Progenitor cell of endocrine pancreas (in vitro differentiated cells): ENCODE measurements at places on chromosomes 12 and 14. TPM values are rescaled to one million over a fixed set of nuclear protein-coding genes. Genes with fewer than 3 reads are reported as not detected.
A peak's percentile ranks its signal among the peaks of the same experiment; 100 is the strongest.

DNA sequence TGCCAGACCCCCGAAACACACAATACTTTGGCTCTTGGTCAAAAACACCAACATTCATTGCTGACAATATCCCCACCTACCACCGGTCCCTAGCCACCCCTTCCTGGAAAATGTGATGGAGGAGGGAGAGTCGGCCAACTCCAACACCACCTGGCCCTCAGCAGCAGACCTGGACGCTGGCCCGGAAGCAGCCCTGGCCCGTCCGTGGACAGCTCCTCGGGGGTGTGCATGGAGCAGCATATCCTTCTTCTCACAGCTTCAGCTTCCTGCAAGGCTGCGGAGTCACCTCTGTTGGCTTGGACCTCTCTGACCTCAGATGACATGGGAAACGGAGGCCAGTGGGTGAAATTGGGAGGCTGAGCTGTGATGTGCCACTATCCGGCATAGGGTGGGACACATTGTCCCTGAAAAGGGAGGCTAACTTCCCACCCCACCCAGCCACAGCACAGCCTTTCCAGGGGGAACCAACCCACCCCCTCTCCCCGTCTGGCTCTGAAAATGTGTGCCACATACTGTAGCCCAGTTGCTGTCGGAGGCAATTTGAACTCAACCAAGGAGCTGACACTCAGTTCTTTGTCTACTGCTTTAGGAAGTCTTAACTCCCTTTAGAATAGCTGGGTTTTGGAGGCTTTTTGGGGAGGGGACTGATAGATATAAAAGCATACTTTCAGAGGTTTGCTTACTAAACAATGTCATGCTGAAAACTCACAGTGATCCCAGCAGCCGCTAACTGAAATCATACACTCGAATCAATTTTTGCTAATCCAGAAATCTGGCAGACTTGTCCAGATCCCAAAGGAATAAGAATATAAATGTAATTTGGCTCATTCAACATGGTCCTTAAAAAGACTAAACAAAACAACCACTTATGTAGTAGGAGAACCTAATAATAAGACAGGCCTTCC is 43.1 kb upstream of the LTA4H start:
- H3K36me3 ChIP-seq = no peaks in the 10 kb centered on the region
- no peak overlapping the region for H3K27ac ChIP-seq
- H3K4me3 ChIP-seq = no peak overlapping the region
- no peak for DNase-seq
- no peaks in the 10 kb centered on the region for H3K4me1 ChIP-seq

The BBS10 gene
- total RNA-seq = 12.7 and 12.9 TPM in 2 replicates

The ADAMTS20 gene
- 0.19 and 0.33 TPM in 2 replicates for total RNA-seq

- no peaks in the 10 kb centered on the region for H3K36me3 ChIP-seq
- no peak overlapping the region for H3K27ac ChIP-seq
- no peak overlapping the region for H3K4me3 ChIP-seq
- H3K27me3 ChIP-seq = no peaks in the 10 kb centered on the region
Measured at GRCh38 chr12:28781671-28782652, 367.1 kb upstream of the FAR2 start.

DNA sequence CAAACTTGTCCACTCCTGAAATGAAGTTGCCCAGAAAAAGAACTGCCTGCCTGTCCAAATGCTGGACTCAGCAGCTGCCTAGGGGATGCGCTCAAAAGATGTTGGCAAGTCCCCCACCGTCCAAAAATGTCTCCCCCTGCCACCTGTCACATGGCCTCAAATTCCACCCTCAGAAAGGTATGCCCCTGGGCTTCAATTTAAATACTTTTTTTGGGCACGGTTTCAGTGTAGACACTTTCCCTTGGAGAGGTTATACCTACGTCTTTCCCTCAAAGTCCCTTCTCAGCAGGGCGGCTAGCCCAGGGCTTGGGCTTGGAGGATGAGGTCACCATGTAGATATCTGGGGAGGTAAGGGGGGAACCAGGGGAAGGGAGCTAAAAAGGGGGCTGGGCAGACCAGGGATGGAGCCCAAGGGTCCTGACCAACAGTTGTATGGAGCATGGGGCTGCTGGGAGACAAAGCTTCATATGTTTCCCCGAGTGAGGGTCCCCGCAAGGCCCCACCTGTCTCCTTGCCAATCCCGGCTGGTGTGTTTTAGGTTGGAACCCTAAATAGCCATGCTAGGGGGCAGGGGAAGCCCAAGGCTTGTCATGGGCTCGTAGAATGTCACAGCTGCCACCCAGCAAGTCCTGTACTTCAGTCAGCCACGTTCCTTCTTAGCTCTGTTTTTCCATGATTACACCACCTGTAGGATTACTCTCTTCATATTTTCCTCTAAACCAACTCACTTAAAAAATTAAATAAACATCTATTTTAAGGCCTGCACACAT is 131.2 kb upstream of the TBX3 start:
- peaks cover 9% of the 10 kb centered on the region for H3K4me1 ChIP-seq
- H3K27ac ChIP-seq = no peak overlapping the region
- H3K27me3 ChIP-seq = peaks cover 8% of the 10 kb centered on the region
- H3K4me3 ChIP-seq = no peak overlapping the region
- H3K36me3 ChIP-seq = no peaks in the 10 kb centered on the region
- no peak for DNase-seq

The PABPN1 gene
- total RNA-seq = 318 and 338 TPM in 2 replicates

DNA sequence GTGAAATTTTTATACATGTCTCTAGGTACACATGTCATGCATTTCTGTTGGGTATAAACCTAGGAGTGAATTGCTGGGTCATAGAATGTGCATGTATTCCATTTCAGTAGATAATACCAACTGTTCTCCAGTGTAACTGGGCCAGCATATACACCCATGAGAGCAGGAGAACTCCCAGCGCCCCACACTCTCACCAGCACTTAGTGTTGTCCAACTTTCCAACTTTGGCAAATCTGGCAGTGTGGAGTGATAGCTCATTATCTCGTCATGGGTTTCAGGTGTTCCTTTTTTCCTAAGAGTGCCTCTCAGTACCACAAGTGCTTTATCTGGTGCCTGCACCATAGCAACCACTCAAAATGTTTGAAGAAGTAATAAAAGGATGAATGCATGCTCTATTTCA is 40.1 kb downstream of the NGB start:
- H3K4me3 ChIP-seq = no peak overlapping the region
- no peak overlapping the region for H3K27ac ChIP-seq
- H3K4me1 ChIP-seq = no peaks in the 10 kb centered on the region

DNA sequence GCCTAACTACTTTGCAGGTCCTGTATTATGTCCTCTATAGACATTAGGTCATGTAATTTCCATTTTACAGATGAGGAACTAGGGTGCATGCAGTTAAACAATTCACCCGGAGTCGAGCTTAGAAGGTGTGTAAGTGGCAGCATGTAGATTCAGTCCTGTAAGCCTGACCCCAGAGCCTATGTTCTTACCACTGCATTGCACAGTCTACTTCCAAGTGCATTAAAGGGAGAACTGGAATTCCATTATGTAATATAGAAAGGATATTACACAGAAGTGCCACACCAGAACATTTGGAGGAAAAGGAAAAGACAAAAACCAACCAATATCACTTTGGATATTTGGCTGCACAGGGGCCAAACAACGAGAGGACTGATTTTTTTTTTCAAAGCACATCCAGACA is 1.2 kb downstream of the GLT8D2 start:
- no peaks in the 10 kb centered on the region for H3K36me3 ChIP-seq
- no peak for DNase-seq
- no peak overlapping the region for H3K27ac ChIP-seq
- H3K27me3 ChIP-seq = peaks cover 56% of the 10 kb centered on the region
- no peak overlapping the region for H3K4me3 ChIP-seq
- peaks cover 6% of the 10 kb centered on the region for H3K4me1 ChIP-seq

DNA sequence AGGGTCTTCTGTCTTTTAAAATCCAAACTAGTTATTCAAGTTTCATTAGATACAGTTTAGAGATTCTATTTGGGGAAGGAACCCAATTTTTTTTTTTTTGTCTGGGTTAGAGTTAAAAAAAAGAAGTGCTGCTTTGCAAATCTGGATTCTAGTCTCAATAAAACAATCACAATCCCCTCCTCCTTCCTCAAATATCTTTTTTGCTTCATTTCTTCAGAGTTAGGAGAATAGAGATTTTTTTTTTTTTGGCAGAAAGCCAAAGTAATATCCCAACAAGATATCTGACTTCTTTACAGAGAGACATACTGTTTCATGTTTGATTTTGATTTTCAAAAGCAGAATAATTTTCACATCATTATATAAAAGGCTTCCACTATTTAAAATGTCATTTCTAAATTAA is 201.9 kb downstream of the FOXN3 start:
- peaks cover 15% of the 10 kb centered on the region for H3K4me1 ChIP-seq
- no peak overlapping the region for H3K4me3 ChIP-seq
- no peak overlapping the region for H3K27ac ChIP-seq
- no peak for DNase-seq
- H3K27me3 ChIP-seq = peaks cover 62% of the 10 kb centered on the region
- H3K36me3 ChIP-seq = peaks cover 3% of the 10 kb centered on the region

GRCh38 chr12:4138051-4138450 is 135.5 kb upstream of the CCND2 start:
- no peak overlapping the region for H3K4me3 ChIP-seq
- DNase-seq = no peak
- no peak overlapping the region for H3K27ac ChIP-seq

- H3K27ac ChIP-seq = no peak overlapping the region
- peaks cover 64% of the 10 kb centered on the region for H3K27me3 ChIP-seq
- peaks cover 11% of the 10 kb centered on the region for H3K4me1 ChIP-seq
- H3K4me3 ChIP-seq = peak overlapping the region; percentile 84
Measured at GRCh38 chr12:43550831-43551271, 1.2 kb downstream of the ADAMTS20 start.
